Stimulated activated CD8-positive, alpha-beta memory T cell treated with anti-CD3 and anti-CD28 coated beads, Interleukin-4, amount 100 ng/mL, for 4 hours (primary cell): ENCODE measurements at places on chromosomes 5 and 9.

- DNase-seq = no peak
Observed at GRCh38 chr5:162786234-162786633, 651.2 kb upstream of the CCNG1 start.

GRCh38 chr5:73640861-73641320 is 14.9 kb downstream of the ARHGEF28 start:
- no peak for DNase-seq

DNA sequence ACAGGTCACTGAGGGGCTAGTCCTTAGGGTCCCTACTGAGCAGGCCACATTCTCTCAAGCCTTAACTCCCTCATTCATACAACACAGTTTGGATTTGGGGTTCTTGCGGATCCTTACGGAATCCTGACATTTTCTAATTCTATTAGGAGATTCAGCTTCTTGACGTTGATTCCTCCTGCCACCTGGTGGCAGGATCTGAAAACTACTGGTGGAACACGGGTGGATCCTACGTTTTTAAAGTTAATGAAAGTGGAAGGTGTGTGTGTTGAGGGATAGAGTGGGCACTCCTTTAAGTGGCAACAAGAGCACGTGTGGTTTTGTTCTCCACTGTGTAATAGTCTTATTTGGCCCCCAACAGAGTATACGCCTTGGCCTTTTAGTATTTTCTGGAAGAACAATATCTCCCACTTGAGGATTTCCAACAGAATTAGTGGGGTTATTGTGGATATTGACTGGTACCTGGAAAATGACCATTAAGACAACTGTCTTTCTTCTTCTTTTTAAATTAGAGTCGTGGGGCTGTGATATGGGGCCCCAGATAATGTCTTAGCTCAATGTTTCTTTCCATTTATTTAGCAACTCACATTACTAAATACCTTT is 25.2 kb downstream of the SLC28A3 start:
- DNase-seq = no peak

DNA sequence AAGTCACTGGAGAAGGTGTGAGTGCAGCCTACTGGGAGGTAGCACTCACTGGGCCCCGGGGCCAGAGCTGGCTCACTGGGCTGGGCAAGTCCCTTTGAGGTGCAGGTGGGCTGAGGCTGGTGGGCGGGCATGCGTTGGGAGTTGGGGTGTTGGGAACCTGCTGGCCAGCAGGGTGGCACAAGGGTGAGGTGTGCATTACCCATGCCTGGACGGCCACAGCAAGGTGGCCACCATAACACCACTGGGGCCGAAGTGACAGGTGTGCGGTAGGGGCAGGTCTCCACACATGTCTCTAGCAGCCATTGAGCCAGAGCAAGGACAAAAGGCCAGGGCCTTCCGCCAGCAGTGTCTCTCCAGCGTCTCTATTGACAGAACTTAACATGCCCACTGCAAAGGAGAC is 22.6 kb downstream of the PRRT1B start:
- no peak for DNase-seq

- no peak for DNase-seq
Observed at GRCh38 chr5:64790210-64790609, 21.5 kb downstream of the CWC27 start.

DNA sequence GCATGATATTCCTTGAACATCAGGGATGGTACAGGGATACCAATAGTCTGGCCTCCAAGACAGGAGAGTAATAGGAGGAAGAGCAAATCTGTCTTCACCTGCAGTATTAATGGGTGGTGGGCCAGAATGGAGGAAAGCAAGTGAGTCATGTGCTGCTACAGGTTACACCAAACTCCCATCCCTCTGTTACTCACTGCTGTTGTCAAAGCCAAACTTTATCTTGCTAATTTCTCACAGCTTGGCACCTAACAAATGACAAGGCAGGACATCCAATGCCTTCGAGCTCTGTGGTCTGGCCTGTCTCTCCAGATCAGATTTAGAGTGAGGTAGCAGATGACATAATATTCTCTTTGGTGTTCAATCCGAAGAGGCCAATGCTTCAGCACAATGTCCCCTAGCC is 26.8 kb downstream of the PLAC8L1 start:
- no peak for DNase-seq

DNA sequence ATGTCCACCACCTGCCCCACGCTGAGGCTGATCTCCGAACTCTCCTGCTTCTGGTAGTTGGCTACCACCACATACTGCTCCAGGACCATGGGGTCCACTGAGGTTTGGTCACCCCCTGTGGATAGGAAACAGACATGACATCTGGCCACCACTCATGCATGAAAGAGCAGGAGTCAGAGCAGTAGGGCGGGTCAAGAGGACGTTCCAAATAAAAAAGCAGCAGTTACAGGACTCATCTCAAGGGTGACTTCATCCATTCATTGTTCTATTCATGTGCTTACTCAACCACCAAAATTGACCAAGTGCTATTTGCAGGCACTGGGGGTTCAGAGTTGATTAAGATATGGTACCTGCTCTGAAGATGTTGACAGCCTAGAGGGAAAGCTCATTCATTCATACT is 79.2 kb upstream of the UBTD2 start:
- no peak for DNase-seq

GRCh38 chr5:132807163-132807838 is 5.8 kb upstream of the SOWAHA start:
- DNase-seq = no peak

DNA sequence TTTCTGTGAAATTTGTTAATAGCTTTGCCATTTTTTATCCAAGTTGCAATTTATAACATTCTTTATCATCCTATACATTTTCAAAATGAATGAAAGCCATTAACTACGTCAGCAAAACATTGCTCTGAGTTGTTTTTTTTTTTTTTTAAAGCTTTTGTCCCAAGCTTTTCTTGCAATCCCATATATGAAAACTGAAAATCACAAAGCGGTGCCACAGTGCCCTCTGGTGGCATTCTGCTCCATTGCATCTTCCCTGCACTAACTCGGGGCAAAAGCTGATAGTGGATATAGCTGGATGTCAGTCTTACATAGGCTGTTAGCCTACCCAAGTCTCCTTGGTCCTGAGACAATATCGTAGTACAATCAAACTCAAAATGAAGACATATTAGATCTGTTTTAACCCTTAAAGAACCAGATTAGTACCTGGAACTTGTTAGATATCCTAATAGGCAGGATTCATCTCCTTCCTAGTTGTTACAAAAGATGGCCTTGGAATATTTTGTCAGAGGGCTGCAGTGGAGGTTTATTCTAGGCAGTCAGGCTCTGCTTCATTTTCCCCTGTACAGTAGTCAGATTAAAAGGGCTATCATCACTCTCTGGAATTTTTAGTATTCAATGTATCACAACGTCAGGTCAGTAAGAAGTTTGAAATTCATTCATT is 669.9 kb downstream of the PTPRD start:
- DNase-seq = no peak

- DNase-seq = no peak
Observed at GRCh38 chr9:136697146-136697820, 10.0 kb upstream of the AGPAT2 start.
